NCI-H2081 treated with DMSO at 0.1 percent for 48 hours (cell line): ENCODE measurements at places on chromosomes 13 and 19.

DNA sequence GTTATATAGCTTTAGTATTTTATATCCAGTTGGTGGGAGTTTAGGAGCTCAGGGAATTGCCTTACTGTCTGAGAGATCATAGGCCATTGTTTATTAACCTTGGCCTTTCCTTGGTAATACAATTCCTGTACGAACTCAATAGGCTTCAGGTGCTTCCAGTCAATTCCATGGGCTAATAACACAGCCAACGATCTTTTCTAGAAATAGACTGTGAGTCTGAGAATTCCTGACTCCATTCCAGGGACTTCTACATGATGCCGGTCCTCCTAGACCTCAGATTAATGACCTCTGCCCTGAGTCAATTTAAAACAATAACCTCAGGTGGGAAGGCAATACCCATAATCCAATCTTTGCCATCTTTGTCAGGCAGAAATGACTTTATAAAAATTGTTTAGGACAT, 39.6 kb upstream of the KLF12 start:
- no peak for DNase-seq

GRCh38 chr19:35509861-35510625, 3.4 kb downstream of the DMKN start:
- DNase-seq = no peak

GRCh38 chr13:105084931-105085330, 1450.5 kb downstream of the EFNB2 start:
- no peak for DNase-seq

DNA sequence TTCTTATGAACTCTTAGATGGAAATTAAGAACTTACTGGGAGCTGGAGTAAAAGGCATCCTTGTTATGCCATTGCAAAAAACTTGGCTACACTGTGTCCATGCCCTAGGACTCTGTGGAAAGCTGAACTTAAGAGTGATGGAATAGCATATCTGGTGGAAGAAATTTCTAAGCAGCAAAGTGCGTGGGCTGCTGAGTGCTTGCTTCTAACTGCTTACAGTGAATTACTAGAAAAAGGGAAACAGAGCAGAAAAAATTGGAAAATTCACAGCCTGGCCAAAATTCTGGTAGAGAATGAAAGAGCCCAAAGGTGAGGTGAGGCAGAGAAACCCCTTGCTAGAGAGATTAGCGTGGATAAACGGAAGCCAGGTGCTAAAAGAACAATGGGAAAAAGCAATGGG, 44.3 kb downstream of the ALOX5AP start:
- DNase-seq = no peak

GRCh38 chr13:36685927-36686326, 12.1 kb downstream of the SERTM1 start:
- no peak for DNase-seq

DNA sequence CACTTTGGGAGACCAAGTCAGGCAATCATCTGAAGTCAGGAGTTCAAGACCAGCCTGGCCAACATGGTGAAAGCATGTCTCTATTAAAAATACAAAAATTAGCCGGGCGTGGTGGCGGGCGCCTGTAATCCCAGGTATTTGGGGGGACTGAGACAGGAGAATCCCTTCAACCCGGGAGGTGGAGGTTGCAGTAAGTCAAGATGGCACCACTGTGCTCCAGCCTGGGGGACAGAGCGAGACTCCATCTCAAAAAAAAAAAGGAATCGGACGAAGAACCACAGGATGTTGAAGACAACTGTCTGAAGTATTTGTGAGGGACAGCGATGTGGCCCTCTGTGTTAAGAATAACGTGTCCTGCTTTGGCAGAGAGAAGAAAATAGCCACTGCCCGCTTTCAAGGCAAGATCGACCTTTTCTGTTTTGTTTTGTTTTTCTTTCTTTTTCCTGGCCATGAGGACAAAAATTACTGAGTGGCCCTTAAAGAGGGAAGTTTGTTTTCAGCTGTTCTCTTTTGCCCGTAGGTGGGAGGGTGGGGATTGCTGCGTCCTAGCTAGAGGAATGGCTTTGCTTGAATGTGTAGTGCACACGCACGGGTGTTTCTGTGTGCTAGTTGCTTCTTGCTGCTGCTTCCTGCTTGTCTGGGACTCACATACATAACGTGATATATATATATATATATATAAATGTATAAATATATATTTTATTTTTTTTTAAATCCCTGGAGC, 6.2 kb upstream of the PRKCG start:
- no peak for DNase-seq

DNA sequence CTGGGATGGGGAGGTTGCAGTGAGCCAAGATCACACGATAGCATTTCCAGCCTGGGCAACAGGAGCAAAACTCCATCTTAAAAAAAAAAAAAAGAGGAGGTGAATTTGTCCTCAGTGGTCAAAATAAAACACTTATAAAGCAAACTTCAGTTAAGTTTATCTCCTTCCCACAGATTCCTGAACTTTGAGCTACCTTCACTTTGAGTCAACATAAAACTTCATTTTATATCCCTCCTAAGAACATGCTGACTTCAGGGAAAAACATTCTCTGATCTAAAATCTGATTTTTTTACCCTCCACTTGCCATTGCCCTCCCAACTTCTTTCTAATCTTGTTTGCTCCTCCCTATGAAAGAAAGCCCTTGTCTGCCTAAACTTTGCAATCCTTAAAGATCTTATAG, 59.0 kb downstream of the ZNF429 start:
- DNase-seq = no peak

DNA sequence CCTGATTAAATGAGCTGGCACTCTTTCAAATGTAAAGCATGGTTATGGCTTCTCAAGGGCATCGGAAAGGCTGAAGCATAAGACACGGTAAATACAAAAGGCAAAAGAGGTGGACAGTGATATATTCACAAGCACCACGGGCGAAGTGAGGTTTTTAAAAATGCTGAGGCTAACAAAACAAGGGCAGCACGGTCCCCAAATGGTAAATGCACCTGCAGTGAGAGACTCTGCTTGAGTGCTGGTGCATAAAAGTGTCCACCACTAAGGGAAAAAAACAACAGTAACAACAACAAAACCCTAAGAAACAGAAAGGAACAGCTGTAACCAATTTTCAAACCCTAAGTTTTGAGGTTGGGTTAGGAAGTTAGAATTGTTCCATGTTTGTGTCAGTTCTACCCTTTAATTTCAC, 234.9 kb downstream of the PCDH9 start:
- no peak for DNase-seq

- no peak for DNase-seq
These were observed 528.2 kb downstream of the LMO7 start for GRCh38 chr13:76164290-76164689.

DNA sequence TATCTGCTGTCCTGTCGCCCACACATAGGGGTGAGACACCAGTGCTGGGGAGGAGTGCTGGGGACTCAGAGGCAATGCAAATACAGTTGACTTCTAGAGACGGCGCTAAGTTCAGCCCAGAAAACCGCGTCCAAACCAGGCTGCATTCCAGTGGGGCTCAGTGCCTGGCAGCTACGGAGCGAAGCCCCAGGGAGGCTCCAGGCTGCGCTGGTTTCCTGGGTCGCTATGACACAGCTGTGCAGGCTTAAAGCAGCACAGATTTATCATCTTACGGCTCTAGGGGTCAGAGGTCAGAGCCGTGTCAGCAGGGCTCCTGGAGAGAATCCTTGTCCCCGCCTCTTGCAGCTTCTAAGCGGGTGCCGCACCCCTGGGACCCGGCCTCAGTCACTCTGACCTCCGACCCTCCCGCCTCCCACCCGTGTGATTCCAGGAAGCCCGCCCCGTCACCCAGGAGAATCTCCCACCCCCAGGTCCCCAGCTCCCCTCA, 61.6 kb downstream of the ANKRD10 start:
- DNase-seq = no peak

DNA sequence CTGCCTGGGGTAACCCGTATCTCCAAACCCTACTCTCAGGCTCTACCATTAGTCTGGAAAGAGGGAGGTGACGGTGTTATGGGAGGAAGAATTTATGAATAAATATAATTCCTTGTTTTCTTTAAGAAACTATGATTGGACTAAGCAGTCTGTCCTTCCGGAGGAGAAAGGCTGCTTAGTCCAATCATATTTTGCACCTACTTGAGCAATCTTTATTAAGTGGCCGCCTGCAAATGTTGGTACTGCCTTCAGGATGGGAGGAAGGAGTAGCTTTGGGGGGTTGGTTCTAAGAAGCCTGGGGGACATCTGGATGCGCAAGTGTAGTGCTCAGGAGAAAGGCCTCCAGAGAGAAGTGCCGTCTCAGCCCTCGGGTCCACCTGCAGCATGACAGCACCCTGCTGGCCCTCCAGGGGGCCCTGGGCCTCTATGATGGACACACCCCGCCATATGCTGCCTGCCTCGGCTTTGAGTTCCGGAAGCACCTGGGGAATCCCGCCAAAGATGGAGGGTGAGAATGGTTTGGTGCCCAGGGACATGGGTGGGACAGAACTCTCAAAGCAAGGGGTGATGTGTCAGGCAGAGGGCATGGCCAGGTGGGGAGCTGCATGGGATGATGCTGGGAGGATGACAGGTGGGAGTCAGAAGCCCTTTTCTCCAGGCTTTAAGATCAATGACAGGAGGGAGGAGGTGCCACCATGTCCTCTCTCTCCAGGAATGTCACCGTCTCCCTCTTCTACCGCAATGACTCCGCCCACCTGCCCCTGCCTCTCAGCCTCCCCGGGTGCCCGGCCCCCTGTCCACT, 4.1 kb downstream of the ACP4 start:
- DNase-seq = no peak

DNA sequence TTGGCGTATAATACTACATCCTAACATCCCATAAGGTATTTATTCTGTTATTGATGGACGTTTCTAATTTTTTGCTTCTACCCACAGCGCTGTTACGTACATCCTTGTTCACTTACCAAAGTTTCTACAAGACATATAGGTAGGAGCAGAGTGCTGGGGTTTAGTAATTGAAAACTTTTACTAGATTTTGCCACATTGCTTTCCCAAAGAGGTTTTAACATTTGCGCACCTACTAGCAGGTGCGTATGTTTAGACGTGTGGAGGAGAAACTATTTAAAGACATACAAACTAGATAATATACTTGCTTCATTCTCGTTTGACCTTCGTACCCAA, 559 bp upstream of the RPL21 start:
- DNase-seq = no peak

GRCh38 chr19:37468961-37469777, at the start of gene ZNF570:
Gene ZNF570, plus strand, starts transcription at chr19:37469356. Its CDS starts 999 bp downstream, at chr19:37470355.
- peak; percentile 39 for DNase-seq

GRCh38 chr19:41328842-41329225, 18.9 kb downstream of the CCDC97 start:
- no peak for DNase-seq

DNA sequence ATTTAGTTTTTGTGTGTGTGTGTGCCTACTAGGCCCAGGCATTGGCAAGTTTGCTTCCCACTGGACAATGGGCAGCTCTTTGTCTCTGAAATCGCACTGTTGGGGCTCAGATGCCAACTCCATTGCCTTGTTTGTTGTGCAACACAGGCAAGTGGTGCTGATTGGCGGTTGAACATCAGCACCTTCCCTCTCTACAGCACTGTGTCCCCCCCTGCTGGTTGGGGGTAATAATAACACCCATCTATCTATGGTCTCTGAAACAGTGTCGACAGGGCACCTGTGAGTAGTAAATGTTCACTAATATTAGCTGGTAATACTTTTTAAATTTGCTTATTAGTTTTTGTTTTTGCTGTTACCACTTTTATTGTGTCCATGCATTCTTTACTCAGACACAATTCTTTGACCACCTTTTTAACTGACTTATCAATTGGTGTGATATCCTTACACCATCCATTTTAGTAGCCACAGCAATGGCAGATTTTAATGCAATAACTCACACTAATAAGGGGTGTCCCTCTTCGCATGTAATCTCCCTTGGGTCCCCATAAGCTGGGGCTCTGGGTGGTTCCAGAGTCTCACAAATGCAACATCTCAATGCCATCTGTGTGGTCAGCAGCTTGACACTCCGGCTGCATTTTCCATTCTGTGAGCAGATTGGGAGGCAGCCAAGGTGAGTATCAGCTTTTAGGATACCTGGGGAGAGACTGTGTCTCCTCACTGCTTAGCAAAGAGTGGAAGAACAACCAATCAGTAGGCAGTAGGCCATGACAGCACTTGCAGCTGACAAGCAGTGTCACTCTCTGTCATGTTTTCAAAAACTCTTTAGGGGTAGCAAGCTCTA, 47.7 kb upstream of the UQCRFS1 start:
- DNase-seq = no peak

- no peak for DNase-seq
These were observed 5.6 kb downstream of the ZNF507 start for GRCh38 chr19:32350987-32351348.

DNA sequence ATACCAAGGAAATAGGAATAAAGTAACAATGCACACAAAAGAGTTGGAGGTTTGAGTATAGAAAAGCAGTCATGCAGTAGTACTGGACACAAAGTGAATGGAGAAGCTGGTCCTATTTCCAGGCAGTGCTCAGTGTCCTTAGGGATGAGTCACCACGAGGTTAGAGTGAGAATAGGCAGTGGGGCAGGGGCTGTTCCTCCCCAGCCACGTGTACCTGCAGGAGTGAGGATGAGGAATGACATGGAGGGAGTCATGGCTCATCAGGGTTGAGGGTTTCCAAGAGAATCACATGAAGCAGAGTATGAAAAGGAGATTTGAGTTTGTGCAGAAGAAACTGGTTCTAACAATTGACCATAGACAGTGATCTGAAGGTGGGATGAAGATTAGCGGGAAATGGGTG, 74.8 kb upstream of the ZNF835 start:
- no peak for DNase-seq

DNA sequence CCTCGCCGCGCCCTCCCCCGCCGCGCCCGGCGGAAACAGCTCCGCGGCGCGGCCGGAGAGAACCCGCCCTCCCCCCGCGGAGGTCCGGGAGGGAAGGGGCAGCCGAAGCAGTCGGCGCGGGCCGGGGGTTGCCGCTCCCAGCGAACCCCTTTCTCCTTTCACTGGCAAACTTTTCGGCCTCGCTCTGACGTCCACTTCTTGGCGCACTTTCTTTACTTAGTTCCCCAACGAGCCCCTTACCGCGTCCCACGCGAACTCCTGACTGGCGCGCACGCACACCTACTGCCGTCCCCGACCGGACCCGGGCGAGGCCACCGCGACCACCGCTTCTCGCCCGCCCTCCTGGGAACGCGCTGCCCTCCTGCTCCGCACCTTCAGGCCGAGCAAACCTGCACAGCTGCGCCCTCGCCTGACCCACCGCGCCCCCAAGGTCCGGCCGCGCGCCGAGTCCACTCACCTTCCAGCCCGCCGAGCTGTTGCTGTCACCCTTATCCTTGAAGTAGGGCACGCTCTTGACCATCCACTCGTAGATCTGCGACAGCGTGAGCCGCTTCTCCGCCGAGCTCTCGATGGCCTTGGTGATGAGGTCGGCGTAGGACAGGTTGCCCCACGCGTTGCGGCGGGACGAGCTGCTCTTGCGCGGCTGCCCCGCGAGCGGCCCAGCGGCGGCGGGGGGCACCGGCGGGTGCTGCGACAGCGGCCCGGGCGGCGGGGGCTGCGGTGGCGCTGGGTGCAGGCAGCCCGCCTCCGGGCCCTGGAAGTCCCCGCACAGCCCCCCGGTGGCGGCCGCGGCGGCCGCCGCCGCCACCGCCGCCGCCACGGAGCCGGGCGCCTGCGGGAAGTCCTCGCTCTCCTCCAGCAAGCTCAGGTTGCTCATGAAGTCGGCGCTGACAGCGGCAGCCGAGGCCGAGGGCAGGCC, 1.1 kb downstream of the FOXO1 start:
- no peak for DNase-seq
